ENCODE measurements at places on chromosomes 6 and 20.

- peak; percentile 30 for DNase-seq
Observed at GRCh38 chr6:133778414-133779130, 110.3 kb upstream of the TCF21 start.

DNA sequence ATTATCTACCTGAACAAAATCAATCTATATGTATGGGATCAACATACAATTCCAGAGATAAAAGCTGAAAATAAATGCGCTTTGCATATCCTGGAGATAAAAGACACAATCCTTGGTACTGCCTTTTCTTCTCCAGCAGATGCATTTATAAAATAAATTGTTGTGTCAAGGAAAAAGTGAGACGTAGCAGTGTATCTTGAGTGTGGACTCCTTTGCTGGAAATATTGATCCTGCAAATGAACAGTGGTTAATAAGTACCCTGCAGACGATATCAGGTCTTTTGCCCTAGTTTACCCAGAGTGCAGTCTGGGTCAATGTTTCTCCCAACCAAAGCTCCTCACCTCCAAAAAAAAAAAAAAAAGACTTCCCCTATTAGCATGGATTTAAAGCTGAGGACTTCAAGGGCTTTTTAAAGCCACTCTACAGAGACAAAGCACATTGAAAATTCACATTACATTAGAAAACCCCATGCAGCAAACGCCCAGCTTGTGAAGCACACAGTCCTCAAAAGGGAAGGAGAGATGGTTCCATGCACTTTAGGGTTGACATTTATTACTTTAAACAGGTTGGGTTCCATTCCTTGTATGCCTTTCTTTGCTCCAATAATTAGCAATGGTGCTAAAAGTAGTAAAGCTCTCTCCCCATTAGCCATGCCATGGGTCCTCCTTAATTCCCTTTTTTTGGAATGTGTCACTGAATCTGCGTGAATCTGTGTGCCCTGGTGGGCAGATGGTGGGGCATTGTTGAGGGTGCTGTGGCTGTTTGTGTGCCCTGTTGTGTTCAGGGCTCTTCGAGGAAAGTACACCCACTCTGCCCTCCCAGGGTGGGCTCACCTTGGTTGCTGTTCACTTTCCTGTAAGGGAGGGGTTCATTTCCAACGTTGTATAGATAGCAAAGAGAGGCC, 21.1 kb downstream of the FOXA2 start:
- DNase-seq: no peak

GRCh38 chr6:111837641-111838500, 35.4 kb downstream of the FYN start:
- no peak for DNase-seq

DNA sequence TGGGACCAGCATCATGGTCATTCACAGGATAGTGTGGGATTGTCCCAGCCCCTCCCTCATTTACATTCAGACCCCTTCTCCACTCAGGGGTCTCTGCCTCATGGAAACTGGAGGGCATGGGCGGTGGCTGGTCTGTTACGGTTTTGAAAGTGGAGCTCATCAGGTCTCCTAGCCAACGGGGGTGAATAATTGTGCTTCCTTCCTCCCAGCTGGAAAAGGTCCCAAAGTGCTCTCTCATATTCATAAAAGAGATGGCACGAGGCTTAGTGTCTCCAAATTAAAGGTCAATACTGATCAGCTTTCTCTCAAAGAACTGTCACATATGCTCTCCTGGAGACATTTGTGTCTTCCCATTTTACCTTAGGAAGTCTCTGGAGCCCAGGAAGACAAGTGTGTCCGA, 19.9 kb downstream of the JARID2 start:
- no peak for DNase-seq

DNA sequence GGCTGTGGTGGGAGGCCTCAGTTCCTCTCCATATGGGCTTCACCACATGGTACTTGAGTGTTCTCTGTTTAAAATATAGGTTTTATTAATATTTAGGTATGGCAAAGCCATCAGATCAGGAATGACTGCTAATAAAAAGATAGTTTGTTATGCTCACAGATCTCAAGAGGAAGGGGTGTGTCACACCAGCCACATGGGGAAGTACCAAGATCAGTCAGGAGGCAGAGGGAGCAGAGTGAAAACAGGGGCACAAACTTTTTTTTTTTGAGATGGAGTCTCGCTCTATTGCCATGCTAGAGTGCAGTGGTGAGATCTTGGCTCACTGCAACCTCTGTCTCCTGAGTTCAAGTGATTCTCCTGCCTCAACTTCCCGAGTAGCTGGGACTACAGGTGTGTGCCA, 92.1 kb upstream of the GCM1 start:
- DNase-seq: no peak
